A549 treated with GW870086 at 1 μM for 4 hours (cell line): ENCODE measurements at places on chromosomes 11 and 22. TPM values are rescaled to one million over a fixed set of nuclear protein-coding genes. Genes with fewer than 3 reads are reported as not detected.

Gene MUC6
- total RNA-seq = 0.01 TPM in 1 of 5 replicates, not detected in the others

Gene RAG1
- total RNA-seq = 0.18 to 0.53 TPM (median 0.37 TPM) in 5 replicates

Gene GNAZ
- 1.9 to 3.0 TPM (median 2.5 TPM) in 5 replicates for total RNA-seq

Gene FGF3
- not detected in 5 replicates for total RNA-seq

Gene SHANK2
- total RNA-seq = 6.3 to 10.5 TPM (median 8.3 TPM) in 5 replicates

Gene NNMT
- total RNA-seq = 326 to 379 TPM (median 367 TPM) in 5 replicates

Gene OR51B6
- total RNA-seq = not detected in 5 replicates

Gene PSMA1
- 177 to 200 TPM (median 189 TPM) in 5 replicates for total RNA-seq

Gene NCR3LG1
- total RNA-seq = 1.8 to 3.0 TPM (median 2.6 TPM) in 5 replicates

Gene KCNJ4
- 0.29 to 0.46 TPM (median 0.43 TPM) in 5 replicates for total RNA-seq

Gene PLAAT4
- 1.8 to 4.4 TPM (median 2.1 TPM) in 5 replicates for total RNA-seq

Gene RASL10A
- 0.36 to 0.62 TPM (median 0.52 TPM) in 3 of 5 replicates, not detected in the others for total RNA-seq

Gene NTM
- not detected in 5 replicates for total RNA-seq

Gene TYR
- not detected in 5 replicates for total RNA-seq

Gene VPREB1
- total RNA-seq = not detected in 5 replicates

Gene MN1
- 2.4 to 4.0 TPM (median 3.4 TPM) in 5 replicates for total RNA-seq

Gene FXYD2
- total RNA-seq = 14.3 to 21.9 TPM (median 15.8 TPM) in 5 replicates

Gene NOX4
- total RNA-seq = not detected in 5 replicates

Gene PATE4
- total RNA-seq = not detected in 5 replicates

Gene SLC5A1
- total RNA-seq = 0.02 to 0.24 TPM (median 0.15 TPM) in 3 of 5 replicates, not detected in the others

Gene TMEM191C
- 0.49 to 1.5 TPM (median 0.74 TPM) in 5 replicates for total RNA-seq
